EH (cell line): ENCODE measurements at places on chromosomes 7 and 10.
A peak's percentile ranks its signal among the peaks of the same experiment; 100 is the strongest.

GRCh38 chr10:69630651-69631400 lies 779 bp downstream of the FAM241B start:
- no peak for DNase-seq

DNA sequence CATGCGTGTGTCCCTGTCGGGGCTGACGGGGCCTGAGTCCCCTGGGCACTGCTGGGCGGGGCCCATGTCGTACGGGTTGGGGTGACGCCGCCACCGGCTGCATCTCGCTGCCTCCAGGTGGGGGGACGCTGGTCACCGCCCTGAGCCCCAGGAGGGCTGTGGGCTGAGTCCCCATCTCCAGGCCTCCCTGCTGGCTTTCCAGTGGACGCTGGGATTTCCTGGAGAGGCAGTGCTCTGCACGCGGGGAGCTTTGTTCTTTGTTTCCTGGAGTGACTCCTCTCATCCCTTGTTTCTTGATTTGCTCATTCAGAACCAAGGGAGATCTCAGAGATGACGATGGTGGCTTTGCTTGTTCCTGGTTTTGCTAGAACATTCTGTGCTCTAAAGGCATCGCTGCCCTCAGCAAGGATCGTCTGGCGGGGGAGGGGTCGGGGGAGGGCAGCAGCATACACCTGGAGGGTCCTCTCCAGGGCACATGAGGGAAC lies 21.0 kb downstream of the PWWP2B start:
- DNase-seq = no peak

GRCh38 chr10:122239578-122240257 lies 31.4 kb upstream of the BTBD16 start:
- DNase-seq = peak; percentile 27

GRCh38 chr10:95789902-95790301 lies 33.9 kb downstream of the ENTPD1 start:
- no peak for DNase-seq

DNA sequence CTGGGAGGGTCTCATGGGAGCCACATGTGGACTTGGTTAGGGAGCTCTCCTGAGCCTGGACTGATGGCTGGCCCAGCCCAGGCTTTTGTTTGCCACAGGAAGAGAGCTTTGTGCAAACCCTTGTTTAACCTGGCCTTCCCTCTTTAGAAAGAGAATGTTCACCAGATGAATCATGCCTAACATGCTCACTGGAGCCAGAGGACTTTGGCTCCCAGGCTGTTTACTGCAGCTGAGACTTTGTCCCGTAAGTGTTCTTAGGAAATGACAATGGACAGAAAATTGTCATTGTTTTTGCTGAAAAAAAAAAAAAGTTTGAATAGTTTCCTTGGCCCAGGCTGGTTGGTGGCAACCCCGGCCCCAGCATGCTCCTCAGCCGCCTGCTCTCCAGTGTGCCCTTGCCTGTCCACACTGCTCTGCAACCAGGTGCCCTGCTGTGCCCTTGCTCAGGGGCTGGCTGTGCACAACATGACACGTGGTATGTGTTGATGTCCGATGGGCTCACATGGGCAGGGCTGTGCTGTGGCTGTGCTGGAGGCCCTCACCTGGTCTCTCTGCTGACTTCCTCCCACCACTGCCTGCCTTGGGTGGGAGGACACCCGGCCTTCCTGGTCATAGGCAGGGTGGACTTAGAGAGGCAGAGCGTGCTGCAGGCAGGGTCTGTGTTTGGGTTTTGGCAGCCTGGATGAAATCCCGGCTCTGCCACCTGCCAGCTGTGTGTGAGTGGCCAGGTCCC lies 215.3 kb upstream of the ZNF32 start:
- DNase-seq = peak; percentile 91

DNA sequence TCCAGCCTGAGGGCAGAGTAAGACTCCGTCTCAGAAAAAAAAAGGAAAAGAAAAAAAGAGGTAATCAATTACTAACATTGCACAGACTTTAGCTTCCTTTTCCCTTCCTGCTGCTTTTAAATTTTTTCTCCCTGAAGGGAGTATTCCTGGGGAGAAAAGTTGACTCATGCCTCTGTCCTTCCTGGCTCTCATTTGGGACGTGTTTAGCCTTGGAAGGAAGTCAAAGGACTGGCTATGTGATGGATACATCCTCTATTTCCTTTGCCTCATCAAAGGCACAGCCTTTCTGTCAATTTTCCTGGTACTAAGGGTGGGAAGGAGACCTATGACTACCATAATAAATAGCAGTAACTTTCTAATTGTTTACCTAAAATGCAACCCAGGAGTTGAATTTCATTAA lies 77.6 kb downstream of the ITGA8 start:
- peak; percentile 83 for DNase-seq

DNA sequence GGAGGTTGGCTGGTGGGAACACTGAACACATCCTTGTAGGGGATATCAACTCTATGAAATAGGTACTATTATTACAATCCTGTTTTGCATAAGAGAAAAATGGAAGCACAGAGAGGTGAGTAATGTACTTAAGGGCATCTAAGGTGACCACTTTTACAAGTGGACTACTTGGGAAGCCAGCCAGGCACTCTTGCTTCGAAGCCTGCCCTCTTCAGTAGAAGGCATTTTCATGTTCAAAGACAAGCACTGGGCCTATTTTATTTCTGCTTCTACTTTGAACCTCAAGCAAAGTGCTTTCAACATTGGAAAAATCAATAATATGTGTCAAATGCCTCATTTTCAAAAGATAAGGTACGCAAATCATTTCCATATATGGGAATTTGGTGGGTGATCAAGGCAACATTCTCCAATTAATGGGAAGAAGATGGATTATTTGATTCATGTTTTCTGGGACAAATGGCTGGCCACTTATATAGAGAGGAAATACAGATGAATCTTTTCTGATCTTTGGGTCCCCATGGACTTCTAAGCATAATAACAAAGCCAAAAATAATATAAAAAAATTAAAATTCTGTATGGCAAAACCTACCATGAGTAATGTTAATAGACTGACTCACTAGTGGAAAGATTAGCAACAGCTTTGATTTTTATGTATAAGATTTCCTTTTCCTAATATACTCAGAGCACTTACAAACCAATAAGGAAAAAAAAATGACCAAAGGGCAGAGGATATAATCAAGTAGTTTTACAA lies 270.2 kb downstream of the FRMD4A start:
- DNase-seq = no peak

- DNase-seq = peak; percentile 10
These were observed 20.5 kb upstream of the MLXIPL start for GRCh38 chr7:73644688-73645286.

DNA sequence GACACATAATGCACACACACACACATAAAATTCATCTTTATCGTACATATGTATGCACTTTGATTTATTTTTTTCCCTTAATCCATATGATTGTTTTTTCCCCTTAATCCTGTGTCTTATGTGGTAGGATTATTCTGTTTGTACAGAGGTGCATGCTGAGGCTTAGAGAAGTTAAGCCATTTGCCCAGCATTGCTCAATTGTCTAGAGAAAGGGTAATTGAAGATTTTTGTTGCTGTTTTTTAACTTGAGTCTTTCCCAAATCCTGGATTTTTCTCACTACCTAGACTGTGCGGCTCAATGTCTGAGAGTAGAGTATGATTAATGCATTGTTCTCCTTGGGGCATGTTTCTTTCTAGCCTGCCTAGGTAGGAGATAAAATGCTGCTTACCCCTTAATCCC lies 35.0 kb downstream of the WBP1L start:
- DNase-seq = no peak

- DNase-seq = no peak
These were observed 132.1 kb downstream of the ADRA2A start for GRCh38 chr10:111208951-111209350.

DNA sequence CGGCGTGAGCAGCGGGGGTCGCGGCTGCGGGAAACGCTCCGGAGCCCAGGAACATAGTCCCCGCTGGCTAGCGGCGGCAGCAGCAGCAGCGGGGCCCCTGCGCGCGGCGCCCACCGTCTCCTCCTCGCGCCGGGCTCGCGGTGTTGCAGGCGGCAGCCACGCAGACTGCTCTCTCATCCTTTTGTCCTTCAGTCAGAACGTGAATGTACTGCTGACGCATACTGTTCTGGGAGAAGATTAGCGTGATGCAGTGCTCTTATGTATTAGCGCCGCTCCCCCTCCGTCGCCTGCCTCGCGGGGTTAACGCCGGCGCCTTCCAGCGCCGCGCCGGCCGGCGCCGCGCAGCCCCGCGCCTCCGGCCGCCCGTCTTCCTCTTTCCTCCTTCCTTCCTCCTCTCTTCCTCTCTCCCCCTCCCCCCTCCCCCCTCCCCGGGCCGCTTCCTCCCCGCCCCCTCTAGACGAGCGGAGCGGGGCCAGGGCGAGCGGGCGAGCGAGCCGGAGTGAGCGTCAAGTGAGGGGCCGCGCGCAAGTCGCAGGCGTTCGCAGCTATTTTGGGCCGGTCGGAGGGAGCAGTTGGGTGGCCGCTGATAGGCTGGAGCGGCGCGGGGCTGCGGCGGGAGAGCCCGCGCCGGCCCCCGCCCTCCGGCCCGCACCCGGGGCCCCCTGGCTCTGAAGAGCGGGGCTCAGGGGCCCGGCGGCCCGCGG lies 816 bp upstream of the LRRC4 start:
- peak; percentile 92 for DNase-seq

DNA sequence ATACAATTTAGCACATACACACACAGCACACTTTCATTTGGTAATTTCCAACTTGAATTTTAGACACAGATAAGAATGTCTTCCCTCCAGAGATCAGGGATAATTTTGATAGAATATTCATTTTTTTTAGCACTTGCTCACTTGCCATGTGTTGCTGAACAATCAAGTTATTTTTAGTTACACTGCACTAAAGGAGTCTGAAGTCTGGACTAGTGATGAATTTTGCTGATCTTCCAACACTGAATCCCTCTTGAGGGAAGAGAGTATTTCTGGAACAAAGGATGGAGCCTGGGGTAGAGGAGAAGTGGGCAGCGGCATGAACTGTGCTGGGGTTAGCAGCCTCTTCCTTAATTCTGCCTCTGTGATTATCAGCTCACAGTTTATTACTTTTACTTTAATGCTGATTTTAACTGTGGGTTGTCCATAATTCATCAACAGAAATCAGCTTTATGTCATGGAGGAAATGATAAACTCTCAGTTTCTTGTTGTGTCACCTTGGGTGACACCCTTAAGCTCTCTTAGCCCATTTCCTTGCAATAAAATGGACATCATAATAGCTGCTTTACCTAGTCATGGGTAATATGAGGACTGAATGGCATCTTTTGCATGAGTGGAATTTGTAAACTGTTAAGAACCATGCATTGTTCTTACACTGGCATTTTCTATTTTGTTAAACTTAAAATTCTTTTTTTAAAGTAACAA lies 32.1 kb downstream of the SGPL1 start:
- peak; percentile 36 for DNase-seq

DNA sequence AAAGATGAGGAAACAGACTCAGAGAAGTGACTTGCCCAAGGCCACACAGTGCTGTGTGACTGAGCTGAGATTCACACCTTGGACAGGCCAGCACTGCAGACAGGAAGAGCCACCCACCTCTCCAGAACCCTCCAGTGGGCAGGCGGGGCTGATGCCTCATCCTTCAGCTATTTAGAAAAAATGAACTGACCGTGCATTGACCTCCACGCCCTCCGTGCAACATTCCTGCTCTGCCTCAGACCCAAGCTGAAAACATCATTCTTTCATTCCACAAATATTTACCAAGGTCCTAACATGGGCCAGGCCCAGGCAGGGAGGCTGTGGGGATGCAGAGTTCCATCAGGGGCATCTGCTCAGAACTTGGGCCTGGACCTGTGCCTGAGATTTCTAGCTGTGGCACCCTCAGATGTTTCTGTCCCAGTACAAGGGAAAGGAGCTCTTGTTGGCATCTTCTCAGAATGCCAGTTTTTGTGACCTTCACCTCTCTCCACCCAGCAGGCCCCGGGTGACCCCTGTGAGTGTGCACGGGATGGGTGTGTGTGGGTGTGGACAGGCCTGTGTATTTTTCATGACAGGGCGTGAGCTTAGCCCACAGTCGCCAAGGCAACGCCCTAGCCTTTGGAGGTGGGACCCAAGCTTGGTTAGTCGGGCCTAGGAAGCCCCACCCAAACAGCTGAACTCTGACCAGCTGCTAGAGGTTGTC lies 6.5 kb downstream of the VSIR start:
- peak; percentile 99 for DNase-seq

GRCh38 chr10:88389456-88389855 lies 193.7 kb downstream of the RNLS start:
- peak; percentile 68 for DNase-seq

GRCh38 chr7:127158659-127159058 lies 94.1 kb downstream of the GRM8 start:
- DNase-seq = no peak

DNA sequence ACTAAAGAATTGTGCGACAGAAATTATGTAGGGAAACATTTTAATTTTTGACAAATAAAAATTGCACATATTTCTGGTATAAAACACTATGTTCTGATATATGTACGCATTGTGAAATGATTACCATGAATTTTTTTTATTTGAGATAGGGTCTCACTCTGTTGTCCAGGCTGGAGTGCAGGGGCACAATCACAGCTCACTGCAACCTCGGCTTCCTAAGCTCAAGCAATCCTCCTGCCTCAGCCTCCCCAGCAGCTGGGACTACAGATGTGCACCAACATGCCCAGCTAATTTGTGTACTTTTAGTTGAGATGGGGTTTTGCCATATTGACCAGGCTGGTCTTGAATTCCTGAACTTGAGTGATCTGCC lies 149.2 kb downstream of the FRMD4A start:
- no peak for DNase-seq
